LNCaP clone FGC (cell line): ENCODE measurements at places on chromosomes 12 and 14.

GRCh38 chr14:71541973-71542690 lies 390.1 kb upstream of the RGS6 start:
- no peak for DNase-seq

DNA sequence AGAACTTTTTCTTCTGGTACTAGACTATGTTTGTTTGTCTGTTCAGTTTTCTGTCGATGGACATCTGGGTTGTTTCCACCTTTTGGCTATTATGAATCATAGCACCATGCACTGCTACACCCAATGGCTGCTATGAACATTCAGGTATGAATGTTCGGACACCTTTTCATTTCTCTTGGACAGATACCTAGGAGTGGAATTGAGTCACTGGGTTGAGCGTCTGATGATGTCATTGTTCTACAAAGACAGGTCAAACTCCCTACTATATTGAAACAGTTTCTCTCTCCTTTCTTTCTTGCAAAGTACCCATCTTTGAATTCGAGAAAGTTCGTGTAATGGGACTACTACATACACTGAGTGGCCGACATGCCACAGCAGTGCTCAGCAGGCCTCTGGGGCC lies 44.7 kb downstream of the KCTD10 start:
- no peak for DNase-seq

- DNase-seq: no peak
Measured at GRCh38 chr12:3973269-3973884, 100.2 kb upstream of the PARP11 start.

- no peak for DNase-seq
Measured at GRCh38 chr14:74949859-74950573, 5.4 kb downstream of the PGF start.

DNA sequence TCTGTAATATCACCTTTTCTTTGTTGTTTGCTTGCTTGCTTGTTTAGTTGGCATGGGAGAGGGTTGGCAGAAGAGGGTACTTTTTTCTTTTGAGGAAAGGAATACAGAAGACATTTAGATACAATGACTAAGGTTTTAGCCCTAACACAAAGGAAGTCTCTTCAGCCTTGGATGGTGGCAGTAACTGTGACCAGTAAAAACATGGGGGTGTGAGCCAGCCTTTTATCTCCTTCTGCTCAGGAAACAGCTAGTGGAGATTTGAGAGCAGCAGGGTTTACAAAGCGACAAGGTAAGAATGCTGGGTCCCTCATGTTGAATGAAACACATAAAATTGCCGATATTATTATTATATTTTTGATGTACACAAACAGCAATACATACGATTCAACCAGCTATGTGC lies 40.4 kb downstream of the SLC8A3 start:
- DNase-seq: no peak

GRCh38 chr12:56288705-56289387 lies 11.3 kb downstream of the CS start:
- no peak for DNase-seq

DNA sequence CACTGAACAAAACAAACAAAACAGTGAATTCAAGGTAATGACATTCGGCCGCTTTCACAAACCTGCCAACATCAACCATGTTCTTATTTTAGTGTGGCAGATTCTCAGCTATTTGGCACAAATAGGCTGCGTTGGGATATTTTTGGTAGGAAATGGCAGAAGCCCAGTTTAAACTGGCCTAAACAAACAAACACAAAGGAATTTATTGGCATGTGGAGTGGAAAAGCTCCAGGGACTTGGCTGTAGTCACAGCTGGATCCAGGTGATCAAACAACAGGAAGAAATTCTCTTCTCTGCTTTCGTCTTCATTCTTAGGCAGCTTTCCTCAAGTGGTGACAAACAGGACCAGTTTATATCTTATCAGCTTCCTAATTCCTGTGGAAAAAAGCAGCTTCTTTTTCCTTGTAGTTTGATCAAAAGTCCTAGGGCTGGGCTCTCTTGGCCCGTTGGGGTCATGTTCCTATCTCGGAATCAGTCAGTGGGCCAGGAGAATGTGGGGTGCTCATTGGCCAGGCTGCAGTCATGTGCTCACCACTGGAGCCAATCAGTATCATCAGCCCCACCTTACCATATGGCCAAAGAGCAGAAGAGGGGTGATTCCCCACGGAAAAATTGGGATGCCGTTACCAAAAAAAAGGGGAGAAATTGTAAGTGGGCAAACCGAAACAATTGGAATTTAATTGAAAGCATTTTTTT lies 22.6 kb downstream of the C12orf75 start:
- DNase-seq: peak; percentile 94

DNA sequence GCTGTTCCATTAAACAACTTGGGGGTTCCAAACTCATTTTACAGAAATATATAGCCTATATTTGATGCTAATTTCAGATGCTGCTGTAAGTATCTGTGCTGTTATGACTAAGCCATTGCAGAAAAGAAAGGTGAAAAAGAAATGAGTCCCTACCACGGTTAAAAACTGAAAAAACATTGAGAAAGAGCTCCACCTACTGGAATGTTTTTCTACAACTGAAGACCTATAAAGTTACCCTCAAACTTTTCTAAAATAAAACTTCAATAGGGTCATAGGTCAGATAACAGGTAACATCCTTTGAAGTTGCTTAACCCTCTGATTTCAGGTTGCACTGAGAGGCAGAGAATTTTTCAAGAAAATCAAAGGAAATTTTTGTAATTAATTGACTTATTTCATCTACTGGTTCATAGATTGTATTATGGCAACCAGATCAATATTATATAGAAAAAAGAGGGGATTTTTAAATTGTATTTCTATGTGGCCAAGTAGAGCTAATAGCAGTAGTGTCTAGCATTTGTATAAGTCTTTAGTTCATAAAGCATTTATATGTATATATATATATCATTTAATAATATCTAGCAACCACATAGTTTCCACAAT lies 279.9 kb downstream of the RPS29 start:
- DNase-seq: peak; percentile 3

- no peak for DNase-seq
Measured at GRCh38 chr14:103348154-103348553, 14.1 kb downstream of the EIF5 start.

- DNase-seq: no peak
Measured at GRCh38 chr12:78818487-78818886, 46.1 kb upstream of the SYT1 start.
